Esophagus squamous epithelium (tissue), 5 donors: ENCODE measurements at places on chromosomes 6 and 20.

- no peak overlapping the region for H3K4me3 ChIP-seq
- peaks cover 5% of the 10 kb centered on the region for H3K4me1 ChIP-seq
- no peak for DNase-seq
- no peaks in the 10 kb centered on the region for H3K36me3 ChIP-seq
- no peaks in the 10 kb centered on the region for H3K27me3 ChIP-seq
Measured at GRCh38 chr6:133757335-133757734, 131.6 kb upstream of the TCF21 start.

DNA sequence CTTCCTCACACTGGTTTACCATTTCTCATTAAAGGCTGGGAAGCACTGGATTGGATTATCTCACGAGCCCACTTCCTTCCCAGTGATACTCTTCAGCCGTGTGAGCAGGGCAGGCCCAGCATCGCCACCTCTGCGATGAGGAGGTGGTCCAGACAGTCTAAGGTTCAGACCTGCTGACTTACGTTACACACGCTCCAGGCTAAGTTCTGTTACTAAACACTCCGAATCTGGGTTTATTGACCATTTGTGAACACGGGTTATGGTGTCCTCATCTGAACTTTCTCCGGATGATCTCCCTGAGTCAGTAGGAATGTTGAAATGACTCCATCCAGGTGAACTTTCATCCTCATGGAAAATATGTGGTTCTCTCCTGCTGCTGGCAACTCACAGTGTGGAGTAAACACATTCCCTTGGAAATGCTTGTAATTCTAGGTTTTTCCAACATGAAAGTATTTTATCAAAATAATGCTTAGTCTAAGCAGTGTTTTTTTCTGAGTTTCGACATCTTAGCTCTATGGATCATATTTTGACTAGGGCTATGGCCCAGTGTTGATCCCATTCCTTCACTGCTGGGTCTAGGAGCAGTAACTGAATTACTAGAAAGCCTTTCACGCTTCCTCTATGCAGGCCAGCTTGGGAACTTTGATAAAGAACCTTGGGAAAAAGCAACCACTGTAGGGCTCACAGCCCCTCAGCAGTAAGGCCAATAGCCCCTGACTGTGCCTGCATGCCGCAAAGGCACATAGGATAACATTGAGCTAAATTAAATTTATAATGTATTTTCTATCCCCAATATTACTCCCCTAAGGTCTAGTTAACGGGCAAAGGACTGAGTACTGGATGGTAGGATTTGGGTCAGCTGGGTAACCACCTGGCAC is 37.7 kb upstream of the PXDC1 start:
- no peak overlapping the region for H3K27ac ChIP-seq
- no peaks in the 10 kb centered on the region for H3K36me3 ChIP-seq
- DNase-seq: no peak
- no peaks in the 10 kb centered on the region for H3K27me3 ChIP-seq

DNA sequence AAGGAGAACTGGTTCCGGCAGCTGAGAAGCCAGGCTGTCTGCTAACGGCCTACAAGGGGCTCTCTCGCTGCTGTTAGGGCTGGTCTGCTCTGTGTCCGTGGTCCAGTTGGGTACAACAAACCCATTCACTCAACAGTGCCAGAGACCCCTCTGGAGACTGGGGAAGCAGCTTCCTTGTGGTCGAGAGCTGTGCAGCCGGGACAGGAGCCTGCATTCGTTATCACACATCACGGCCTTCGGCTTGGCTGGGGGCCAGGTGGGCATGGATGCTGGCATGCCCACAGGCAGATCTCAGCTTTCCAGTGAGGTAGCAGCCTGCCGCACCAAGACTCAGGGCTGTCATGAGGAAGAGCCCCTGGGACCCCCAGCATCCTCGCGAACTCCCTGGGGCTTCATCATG is 124.7 kb downstream of the PREX1 start:
- H3K4me1 ChIP-seq: peaks cover 60% of the 10 kb centered on the region
- no peak overlapping the region for H3K4me3 ChIP-seq
- H3K27ac ChIP-seq: no peak overlapping the region

- H3K27ac ChIP-seq: no peak overlapping the region
- no peak overlapping the region for H3K4me3 ChIP-seq
- H3K36me3 ChIP-seq: no peaks in the 10 kb centered on the region
- H3K4me1 ChIP-seq: peaks cover 21% of the 10 kb centered on the region
Measured at GRCh38 chr6:34333858-34334257, 58.6 kb downstream of the NUDT3 start.

DNA sequence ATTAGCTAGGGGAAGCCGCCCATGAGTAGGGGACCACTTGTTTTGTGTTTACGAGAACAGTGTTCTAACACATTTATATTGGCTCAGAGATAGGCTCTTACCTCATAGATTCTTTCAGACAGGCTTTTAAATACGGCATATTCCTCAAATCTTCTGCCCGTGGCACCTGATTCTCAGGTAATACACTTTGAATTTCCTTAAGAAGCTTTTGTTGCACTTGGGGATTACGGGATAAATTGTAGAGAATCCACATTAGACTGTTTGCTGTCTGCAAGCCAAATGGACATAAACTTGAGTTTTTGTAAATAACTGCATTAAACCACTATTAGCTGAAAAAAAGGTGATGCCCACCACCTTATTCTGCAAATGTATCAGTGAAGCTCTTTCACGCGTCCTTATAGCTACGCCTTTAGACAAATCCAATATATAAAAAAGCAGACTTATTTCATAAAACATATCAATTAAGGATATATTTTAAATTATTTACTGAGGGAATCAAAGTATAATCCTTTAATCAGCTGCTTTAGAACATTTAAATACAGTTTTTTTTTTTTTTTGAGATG is 14.8 kb downstream of the CYP24A1 start:
- H3K27ac ChIP-seq: no peak overlapping the region
- no peak overlapping the region for H3K4me3 ChIP-seq
- no peak for DNase-seq
- no peaks in the 10 kb centered on the region for H3K4me1 ChIP-seq

DNA sequence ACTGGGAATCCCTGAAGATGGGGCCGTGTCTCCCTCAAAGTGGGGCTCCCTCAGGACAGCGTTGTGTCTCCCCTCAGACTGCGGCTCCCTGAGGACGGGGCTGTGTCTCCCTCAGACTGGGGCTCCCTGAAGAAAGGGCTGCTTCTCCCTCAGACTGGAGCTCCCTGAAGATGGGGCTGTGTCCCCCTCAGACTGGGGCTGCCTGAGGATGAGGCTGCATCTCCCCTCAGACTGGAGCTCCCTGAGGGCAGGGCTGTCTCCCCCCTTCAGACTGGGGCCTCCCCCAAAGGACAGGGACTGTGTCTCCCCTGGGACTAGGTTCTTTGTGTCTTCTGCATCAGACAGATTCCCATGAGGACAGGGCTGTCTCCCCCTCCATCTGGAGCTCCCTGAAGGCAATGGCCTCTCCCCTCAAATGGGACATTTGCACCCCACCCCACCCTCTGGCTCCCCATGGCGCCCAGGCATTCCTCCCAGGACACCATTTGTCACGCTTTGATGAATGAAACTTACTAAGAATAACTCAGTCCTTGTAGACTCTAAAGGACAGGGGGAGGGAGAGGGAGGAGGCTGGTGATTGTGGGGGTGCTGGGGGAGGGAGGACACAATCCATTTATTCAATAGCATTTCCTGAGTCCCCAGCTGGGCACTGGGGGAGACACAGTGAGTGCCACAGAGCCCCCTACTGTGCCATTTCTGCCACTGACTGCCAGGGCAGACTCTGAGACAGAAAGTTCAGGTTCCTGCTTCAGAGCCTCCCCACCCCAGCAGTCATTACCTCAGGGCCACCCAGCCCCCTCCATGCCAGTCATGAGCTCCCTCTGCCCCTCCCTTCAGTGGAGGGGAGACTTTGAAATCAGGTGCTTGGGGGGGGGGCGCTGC is 122.4 kb downstream of the MRPL14 start:
- H3K36me3 ChIP-seq: no peaks in the 10 kb centered on the region
- H3K4me3 ChIP-seq: no peak overlapping the region
- no peak overlapping the region for H3K27ac ChIP-seq
- DNase-seq: no peak
- H3K27me3 ChIP-seq: no peaks in the 10 kb centered on the region
- H3K4me1 ChIP-seq: peaks cover 14% of the 10 kb centered on the region
